ENCODE measurements at places on chromosomes 7 and 10. TPM values are rescaled to one million over a fixed set of nuclear protein-coding genes. Genes with fewer than 3 reads are reported as not detected.

TWIST1 gene
- polyA plus RNA-seq: 5.2 TPM

SPDYE1 gene
- 0.18 TPM for polyA plus RNA-seq

VSIR gene
- polyA plus RNA-seq: 33.9 TPM

STAG3 gene
- polyA plus RNA-seq: 9.6 TPM

WEE2 gene
- not detected for polyA plus RNA-seq

FAM241B gene
- 0.45 TPM for polyA plus RNA-seq

GSTO1 gene
- polyA plus RNA-seq: 50.7 TPM

GET4 gene
- polyA plus RNA-seq: 44.1 TPM

TMEM176B gene
- 13.9 TPM for polyA plus RNA-seq

CCDC7 gene
- polyA plus RNA-seq: 3.2 TPM

MKI67 gene
- 38.0 TPM for polyA plus RNA-seq

C10orf62 gene
- polyA plus RNA-seq: not detected

HYAL4 gene
- polyA plus RNA-seq: 0.08 TPM

ZNF239 gene
- 6.4 TPM for polyA plus RNA-seq

COL17A1 gene
- 0.08 TPM for polyA plus RNA-seq

DNA sequence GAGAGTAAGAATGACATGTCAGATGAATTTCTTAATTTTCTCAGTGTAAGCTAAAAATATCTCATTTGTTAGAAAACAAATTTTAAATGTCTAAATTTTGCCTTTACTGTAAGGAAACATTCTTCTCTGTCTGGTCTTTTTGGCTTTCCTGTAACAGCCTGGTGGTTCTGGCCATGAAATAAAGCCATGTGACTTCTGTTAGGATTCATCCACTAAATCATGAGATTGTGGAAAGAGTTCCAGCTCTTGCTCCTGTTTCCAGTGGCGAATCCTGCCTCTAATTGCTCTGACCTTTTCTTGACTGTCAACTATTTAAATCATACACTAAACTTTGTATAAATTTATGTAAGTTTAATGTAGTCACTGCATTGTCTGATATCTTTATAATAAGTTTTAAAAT lies 398.5 kb upstream of the AKR1E2 start:
- peak; percentile 56 for DNase-seq

DNA sequence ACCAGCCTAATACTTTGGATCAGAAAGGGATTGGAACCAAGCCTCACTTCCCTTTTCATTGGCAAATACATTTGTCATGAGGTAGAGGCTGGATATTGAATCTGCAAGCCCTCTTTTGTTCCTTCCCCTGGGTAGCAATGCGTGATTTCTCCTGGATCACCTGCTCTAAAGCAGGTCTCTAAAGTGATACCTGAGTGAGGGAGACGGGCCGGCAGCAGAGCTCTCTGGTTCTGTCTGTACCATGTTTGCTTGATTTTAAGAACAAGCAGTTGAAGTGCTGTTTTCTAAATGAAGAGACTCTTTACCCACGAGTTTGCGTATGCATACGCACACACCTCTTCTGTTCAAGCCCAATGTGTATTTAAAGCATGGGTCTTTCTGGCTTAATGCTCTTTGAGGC lies 41.1 kb downstream of the GARS1 start:
- no peak for DNase-seq

DNA sequence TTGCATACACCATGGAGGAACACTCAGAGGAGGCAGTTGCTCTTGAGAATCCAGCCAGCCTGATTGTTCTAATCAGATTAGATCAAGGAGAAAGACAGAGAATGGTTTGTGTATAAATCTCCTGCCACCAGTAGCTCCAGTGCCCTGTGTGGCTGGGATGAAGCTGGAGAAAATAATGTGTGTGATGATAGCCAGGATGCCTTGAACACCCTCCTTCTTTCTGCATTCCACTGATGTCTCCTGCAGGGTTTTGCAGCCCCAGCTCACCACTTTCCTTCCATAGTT lies 614.7 kb upstream of the FOXK1 start:
- no peak for DNase-seq

DNA sequence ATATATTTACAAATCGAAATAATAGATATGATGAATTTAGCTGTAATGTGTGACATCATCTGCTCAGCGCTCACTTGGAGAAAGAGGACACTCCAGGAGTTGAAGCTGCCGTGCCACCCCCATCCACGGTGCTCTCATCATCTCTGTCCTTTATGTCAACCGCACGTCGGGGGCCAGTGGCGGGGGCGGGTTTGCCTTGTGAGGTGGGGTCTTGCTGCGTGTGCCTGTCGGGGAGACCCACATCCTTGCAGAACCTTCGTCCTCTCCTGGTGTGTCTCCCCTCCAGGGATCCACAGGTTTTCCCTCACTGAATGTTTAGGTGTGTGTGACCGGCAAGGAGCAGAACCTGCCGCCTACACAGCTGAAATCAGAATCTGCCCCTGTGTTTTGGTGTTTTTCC lies 71.6 kb downstream of the INPP5A start:
- no peak for DNase-seq

- DNase-seq: peak; percentile 62
Measured at GRCh38 chr10:129174232-129175014, 292.6 kb upstream of the MGMT start.

DNA sequence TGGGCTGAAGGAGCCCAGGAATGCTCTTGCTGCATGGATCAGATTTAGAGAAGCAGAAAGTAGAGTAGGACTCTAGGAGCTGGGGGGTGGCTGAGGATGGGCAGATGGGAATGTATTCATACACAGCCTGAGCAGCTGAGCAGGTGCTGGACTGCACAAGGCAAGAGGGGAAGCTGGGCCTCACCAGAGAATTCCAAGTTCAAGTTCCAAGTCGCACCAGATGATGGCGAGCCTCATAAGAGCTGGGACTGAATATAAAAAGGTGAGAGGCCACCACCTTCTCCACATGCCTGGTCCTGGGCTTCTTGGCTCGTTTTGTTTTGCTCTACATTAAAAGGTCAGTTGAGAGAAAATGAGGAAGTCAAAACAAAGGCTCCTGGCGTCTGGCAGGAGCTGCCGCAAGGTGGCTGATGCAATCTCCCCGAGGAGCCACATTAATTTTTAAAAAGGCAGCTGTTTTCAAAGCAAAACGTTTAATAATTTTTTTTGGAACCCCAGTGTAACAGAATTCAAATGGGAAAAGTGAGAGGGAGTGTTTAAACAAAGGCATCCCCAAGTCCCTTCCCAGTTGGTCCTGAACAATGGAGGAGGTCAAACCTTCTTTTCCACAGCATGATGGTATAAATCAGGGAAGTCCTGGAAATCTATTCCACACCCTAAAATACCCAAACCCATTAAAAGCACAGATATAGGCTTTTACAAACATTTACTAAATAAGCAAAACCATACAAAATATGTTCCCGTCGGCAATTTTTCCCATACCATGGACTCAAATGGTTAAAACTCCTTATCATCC lies 9.5 kb downstream of the CYREN start:
- DNase-seq: peak; percentile 68

- DNase-seq: peak; percentile 92
Measured at GRCh38 chr7:53111031-53111430, 75.6 kb downstream of the POM121L12 start.

GRCh38 chr7:69643708-69644445 lies 45.6 kb downstream of the AUTS2 start:
- DNase-seq: no peak

- DNase-seq: peak; percentile 38
Measured at GRCh38 chr7:46321556-46322205, 400.6 kb upstream of the IGFBP3 start.

GRCh38 chr10:91162495-91163268 lies 57.8 kb upstream of the PCGF5 start:
- DNase-seq: peak; percentile 69

DNA sequence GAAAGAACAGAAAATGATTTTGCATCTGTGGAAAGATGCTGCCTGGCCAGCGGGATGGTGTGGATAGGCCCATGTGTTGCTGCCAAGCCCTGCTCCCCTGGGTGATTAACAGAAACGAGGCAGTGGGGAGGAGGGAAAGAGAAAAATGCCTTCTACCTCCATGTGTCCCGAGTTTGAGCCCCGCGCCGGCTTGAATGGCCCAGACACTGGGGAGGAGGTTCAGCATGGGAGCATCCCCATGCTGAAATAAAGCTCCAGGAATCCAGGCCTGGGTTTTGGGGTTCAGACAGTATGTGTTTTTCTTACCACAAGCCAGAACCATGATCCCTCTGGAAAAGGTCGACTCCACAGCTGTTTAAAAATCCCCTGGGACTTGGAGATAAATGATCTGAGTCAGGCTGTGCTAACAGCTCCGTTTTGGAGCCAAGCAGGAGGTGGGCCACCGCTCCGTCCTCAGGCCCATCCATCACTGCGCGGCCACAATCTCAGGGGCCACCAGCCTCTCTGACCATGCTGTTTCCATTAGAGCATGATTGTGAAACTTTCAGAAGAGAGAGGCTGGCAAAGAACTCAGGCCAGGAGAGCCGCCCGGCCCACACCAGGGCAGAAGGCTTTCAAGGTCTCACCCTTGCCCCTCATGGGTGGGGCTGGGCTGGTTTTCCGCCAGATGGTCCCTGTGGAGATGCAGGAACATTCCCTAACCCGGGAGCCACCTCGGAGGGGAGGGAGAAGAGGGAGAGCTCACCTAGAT lies 299.7 kb downstream of the ZEB1 start:
- DNase-seq: peak; percentile 89

GRCh38 chr10:28236591-28236990 lies 66.3 kb downstream of the MPP7 start:
- no peak for DNase-seq

GRCh38 chr7:138309186-138309585 lies 150.9 kb upstream of the TRIM24 start:
- no peak for DNase-seq

DNA sequence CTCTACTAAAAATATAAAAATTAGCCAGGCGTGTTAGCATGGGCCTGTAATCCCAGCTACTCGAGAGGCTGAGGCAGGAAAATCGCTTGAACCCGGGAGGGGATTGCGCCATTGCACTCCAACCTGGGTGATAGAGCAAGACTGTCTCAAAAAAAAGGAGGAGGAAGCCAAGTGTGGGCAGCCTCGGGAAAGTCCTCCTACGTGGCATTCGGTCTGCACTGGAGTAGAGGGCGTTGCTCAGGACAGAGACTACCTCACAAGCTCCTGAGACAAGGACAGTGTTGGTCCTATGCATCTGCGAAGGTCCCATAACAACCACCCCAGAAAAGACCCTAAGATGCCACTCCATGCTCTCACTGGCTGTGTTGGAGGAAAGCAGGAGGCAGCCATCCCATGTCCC lies 10.0 kb upstream of the SERPINE1 start:
- no peak for DNase-seq

- no peak for DNase-seq
Measured at GRCh38 chr7:140082770-140083169, 20.0 kb upstream of the PARP12 start.

DNA sequence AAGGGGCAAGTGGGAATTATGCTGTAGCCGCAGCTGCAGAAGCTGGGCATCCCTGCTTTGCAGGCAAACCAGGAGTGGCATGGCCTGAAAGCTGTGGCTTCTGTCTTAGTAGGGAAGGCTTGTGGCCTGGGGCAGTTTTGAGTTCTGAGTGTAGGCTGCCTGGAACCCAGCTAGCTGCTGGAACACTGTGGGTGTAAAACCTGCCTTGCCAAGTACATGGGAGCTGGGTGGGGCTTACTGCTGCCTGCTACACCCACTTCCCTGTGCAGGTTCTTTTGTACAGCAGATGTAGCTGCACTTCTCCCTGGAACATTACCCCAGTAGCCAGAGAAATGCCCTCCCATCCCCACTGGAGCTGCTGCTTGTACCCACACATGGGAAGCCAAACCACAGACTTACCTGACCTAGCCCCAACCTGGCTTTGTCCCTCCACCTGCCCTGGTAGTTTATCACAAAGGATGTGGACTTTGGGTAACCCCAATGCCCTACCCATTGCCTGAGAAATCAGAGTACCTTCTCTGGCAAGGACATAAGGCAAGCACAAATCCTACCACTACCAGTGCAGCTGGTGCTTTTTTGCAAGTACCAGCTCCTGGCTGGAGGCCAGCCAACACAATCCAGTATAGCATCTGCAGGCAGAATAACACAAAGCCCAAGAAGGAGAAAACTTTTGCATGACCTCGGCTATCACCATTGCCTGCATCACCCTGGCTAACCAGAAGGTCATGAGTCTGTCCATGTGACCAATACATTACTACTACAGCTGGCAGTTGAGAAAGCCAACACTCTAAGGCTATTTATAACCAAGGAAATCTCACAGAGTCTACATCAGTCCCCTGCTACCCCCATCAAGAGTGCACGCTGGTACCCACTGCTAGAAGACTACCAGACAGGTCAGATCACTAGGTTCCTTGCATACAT lies 26.5 kb upstream of the PPP1R3A start:
- peak; percentile 33 for DNase-seq

DNA sequence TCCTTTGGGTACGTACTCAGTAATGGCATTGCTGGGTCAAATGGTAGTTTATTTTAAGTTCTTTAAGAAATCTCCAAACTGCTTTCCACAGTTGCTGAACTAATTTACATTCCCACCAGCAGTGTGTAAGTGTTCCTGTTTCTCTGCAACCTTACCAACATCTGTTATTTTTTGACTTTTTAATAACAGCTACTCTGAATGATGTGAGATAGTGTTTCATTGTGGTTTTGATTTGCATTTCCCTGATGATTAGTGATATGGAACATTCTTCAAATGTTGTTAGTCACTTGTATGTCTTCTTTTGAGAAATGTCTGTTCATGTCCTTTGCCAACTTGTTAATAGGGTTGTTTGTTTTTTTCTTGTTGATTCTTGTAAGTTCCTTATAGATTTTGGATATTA lies 558.9 kb downstream of the SH2D4B start:
- no peak for DNase-seq

DNA sequence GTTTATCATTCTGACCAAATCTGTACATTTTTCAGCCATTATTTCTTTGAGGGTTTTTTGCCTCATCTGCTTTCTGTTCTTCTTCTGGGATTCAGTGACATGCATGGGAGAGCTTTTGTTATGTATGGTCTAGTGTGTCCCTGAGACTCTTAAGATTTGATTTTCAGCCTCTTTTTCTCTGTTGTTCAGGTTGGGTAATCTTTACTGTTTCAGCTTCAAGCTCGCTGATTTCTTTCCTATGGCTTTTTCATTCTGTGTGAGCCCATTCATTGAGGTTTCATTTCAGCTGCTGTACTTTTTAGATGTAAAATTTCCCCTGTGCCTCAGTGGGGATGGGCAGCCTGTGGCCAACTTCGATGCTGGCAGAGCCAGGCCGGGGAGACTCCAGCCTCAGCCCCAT lies 38.1 kb downstream of the FOXK1 start:
- DNase-seq: no peak

Measured in muscle of leg (tissue), 16 donors.